ENCODE measurements at places on chromosomes 13 and 19.

- no peak for DNase-seq
Observed at GRCh38 chr13:76796851-76797250, 89.4 kb downstream of the KCTD12 start.

GRCh38 chr13:27905650-27906049 is 14.2 kb upstream of the PDX1 start:
- no peak for DNase-seq

DNA sequence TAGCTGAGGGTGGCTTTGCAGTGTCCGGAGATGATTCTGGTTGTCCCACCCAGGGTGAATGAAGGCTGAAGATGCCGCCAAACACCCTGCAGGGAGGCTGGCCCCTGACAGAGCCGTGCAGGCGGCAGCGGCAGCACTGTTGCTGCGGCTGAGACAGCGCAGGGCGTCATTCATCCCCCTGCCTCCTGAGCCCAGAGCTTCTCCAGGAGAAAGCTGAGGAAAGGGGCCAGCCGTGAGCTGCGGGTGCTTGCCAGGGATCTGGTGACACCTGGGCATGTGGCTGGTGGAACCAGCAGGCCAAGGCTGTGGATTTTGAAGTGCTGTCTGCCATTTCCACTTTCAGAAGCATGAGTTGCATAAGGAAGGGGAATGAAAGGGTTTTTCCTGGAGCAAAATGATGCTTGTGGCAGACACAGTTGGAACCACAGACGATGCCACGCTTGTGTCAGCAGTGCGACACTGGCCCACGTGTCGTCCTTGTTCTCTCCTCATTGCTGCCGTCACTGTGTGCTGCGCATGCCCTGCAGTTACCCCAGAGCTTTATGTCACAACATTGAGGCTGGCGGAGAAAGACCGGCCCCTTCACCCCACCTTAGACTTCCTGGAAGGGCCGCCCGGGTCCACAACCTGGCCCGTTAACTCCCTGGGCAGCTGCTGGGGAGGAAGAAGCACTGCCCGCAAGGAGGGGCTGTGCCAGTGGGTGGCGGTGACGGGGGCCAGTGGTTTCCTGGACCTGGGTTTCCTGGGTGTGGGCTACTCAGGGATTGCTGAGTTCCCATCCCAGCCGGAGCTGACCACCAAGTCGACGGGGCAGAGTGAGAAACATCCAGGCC is 22.7 kb downstream of the TFDP1 start:
- peak; percentile 82 for DNase-seq

GRCh38 chr13:31749929-31750328 is 10.6 kb downstream of the RXFP2 start:
- DNase-seq = no peak

DNA sequence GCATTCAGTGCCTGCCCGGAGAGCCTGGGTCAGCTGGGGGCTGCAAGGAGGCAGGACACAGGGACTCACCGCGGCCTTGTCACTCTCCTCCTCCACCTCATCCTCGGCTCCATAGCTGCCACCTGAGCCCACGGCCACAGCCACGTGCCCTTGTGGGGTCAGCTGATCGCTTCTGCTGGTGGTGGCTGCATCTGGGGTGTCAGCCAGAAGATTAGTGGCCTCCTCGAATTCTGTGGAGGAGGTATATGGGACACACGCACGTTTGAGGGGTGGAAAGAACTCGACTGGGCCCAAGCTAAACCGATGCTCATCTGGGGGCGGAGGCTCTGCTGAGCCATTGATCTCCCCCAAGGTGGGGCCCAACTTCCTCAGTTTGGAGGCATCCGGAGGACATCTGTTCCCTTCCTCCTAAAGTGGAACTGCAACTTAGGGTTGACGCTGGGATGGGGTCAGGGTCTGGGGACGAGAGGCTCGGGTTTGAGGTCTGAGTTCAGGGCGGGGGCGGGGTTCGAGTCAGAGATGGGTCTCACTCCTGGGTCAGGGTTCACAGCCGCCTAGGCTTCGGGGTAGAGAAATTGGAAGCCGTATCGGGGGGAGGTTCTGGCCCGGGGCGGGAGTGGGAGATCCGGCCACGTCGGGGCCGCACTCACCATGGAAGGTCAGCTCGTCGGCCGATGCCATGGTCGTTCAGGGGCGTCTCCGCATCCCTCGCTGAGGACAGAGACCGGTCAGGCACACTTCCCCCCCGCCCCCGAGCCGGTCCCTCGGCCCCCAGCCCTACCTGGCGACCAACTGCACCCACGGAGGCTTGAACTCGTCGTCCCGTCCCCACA is 493 bp downstream of the YIPF2 start:
- peak; percentile 55 for DNase-seq

- DNase-seq = no peak
Observed at GRCh38 chr13:112784811-112785482, 95.1 kb downstream of the ATP11A start.

- DNase-seq = no peak
Observed at GRCh38 chr19:11090997-11091702, 1.9 kb downstream of the LDLR start.

- DNase-seq = no peak
Observed at GRCh38 chr13:19910336-19911072, 47.1 kb upstream of the ZMYM5 start.

- no peak for DNase-seq
Observed at GRCh38 chr19:46844067-46844489, 6.6 kb downstream of the AP2S1 start.

- DNase-seq = no peak
Observed at GRCh38 chr13:20366056-20366455, 133.9 kb upstream of the GJB6 start.

GRCh38 chr19:4531562-4532165 is 3.4 kb downstream of the PLIN5 start:
- DNase-seq = no peak

GRCh38 chr19:40331052-40331451 is 17.1 kb downstream of the C19orf47 start:
- no peak for DNase-seq

DNA sequence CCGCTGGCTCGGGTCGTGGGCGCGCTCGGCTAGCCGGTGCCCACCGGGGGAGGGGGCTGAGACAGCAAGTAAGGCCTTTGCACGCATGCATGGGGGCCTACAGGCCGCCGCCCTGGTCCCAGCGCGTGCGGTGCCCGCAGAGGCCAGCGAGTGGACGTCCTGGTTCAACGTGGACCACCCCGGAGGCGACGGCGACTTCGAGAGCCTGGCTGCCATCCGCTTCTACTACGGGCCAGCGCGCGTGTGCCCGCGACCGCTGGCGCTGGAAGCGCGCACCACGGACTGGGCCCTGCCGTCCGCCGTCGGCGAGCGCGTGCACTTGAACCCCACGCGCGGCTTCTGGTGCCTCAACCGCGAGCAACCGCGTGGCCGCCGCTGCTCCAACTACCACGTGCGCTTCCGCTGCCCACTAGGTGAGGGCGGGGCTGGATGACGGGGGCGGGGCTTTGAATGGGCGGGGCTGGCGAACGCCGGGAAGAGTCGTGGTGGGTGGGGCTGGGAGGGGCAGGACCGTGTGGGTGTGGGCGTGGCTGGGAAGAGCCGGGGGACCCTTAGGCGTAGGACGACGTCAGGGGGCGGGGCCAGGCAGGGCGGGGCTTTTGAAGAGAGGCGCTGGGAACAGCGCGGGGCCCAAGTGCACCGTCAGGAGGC is 2.1 kb downstream of the CILP2 start:
- DNase-seq = peak; percentile 87

DNA sequence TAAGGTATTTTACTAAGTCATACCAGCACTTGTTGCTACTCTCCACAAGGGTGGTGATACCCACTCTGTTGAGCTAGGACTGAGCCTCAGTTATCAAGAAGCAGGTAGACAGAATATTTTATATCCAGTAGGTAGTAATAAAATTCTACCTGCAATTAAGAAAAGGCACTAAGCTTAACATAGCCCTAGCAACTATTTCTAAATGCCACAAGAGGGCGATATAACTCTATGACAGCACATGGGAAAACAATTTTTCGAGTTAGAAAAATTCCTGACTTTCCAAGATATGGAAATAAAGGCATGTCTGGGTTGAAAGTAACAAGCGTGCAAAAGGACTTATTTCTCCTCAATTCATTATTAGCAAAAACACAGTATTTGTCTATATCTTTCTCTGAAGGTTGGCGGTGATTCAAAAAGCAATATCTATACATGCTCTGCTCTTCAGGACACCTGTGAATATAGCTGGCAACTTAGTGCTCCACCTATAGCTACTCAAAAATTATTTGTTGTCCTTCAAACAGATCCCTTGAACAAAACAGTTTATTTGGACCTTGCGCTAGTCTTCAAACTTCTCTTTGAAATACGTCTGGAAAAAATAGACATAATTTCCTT is 14.7 kb downstream of the CCDC169 start:
- no peak for DNase-seq

DNA sequence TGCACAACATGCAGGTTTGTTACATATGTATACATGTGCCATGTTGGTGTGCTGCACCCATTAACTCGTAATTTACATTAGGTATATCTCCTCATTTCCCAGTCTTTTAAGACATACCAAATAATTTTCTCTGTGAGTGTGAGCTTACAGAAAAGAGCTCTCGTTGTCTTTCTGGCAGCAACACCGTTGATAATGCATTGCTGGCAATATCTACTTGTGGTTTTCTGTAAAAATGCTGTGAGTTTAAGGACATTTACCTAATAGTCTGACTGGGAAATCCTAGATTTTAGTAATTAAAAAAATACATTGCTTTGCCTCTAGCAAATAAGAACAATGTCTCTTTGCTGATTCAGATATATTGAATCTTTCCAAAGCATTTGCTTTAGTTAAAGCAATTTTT is 8.4 kb downstream of the IGFL3 start:
- DNase-seq = no peak

All from suppressor macrophage (primary cell).